ENCODE measurements at places on chromosomes 3 and 15. TPM values are rescaled to one million over a fixed set of nuclear protein-coding genes. Genes with fewer than 3 reads are reported as not detected.

C3orf85 gene
- not detected for total RNA-seq

DNA sequence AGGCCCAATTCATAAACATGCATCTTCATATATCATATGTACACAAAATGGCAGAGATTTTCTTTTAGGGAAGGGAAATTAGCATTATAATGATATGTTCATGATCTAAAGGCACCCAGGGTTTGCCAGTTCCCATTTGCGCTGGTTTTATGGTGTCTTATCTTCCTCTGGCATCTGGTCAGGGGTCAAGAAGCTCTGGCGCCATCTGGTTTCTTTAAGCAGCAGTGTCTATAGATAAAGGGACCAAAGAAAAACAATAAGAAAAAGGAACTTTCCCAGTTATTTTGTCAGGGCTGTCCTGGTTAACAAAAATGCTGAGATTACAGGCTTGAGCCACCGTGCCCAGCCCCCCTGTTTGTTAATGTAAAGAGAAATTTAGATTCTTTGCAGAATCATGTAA, 3.3 kb upstream of the DCP1A start:
- no peak for DNase-seq
- no peak overlapping the region for H3K27ac ChIP-seq
- no peak overlapping the region for H3K4me3 ChIP-seq
- H3K4me1 ChIP-seq: peaks cover 16% of the 10 kb centered on the region
- H3K27me3 ChIP-seq: no peaks in the 10 kb centered on the region

LNP1 gene
- 1.8 TPM for total RNA-seq

COL6A5 gene
- total RNA-seq: not detected

DNA sequence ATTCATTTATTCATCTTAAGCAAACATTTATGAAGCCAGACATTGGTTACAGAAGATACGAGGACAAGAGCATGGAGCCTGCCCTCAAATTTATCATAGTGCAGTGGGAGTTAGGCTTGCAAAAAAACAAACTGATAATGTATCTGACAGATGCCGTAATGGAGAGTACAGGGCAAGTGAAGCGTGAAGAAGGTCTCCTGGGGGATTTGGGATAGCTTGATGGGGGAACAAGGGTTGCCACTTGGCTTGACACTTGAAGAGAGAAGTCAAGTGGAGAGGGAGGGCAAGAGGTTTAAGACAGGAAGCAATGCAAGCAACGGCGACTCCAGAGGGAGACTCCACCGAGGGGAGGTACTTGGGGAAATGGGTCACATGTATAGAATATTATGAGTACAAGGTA, 129.3 kb downstream of the SSR3 start:
- no peak overlapping the region for H3K4me3 ChIP-seq
- H3K36me3 ChIP-seq: no peaks in the 10 kb centered on the region
- no peak overlapping the region for H3K27ac ChIP-seq
- H3K27me3 ChIP-seq: no peaks in the 10 kb centered on the region

GRCh38 chr3:127964053-127964452, 49.0 kb downstream of the KBTBD12 start:
- peaks cover 28% of the 10 kb centered on the region for H3K4me1 ChIP-seq
- no peaks in the 10 kb centered on the region for H3K36me3 ChIP-seq
- no peak for DNase-seq
- no peak overlapping the region for H3K27ac ChIP-seq
- no peaks in the 10 kb centered on the region for H3K27me3 ChIP-seq

DNA sequence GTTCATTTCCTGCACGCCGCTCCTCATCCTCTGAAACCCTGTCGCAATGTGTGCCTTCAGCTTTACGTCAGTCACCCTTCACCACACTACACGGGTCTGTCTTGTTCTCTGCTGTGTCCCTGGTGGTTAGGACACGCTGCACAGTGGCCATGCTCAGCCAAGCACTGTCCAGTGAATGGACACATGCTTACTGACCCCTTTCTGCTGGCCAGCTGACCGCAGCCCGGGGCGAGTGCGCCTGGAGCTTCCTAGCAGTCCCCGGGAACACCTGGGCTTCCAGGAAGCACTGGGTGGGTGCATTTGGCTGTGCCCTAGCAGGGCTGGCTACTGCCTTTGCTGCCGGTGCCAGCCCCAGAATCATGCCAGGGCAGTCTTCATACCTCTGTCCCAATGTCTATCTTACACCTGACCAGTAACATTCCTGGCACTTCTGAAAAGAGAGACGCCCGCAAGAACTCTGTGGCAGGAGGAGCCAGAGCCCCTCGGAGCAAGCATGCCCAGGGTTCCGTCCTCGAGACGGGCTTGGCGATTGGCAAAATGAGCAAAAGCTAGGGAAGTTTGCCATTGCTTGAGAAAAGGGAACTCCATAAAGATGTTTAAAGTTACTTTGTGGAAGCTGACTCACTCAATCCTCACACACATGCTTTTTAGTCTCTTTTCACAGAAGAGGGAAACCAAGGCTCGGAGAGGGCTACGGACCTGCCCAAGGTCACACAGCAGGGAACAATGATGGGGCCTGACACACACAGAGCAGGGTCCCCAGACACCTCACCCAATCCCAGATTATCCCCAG, 15.7 kb upstream of the ZXDC start:
- H3K4me1 ChIP-seq: no peaks in the 10 kb centered on the region
- DNase-seq: no peak
- H3K4me3 ChIP-seq: no peak overlapping the region
- peaks cover 16% of the 10 kb centered on the region for H3K27me3 ChIP-seq
- H3K36me3 ChIP-seq: no peaks in the 10 kb centered on the region

DNA sequence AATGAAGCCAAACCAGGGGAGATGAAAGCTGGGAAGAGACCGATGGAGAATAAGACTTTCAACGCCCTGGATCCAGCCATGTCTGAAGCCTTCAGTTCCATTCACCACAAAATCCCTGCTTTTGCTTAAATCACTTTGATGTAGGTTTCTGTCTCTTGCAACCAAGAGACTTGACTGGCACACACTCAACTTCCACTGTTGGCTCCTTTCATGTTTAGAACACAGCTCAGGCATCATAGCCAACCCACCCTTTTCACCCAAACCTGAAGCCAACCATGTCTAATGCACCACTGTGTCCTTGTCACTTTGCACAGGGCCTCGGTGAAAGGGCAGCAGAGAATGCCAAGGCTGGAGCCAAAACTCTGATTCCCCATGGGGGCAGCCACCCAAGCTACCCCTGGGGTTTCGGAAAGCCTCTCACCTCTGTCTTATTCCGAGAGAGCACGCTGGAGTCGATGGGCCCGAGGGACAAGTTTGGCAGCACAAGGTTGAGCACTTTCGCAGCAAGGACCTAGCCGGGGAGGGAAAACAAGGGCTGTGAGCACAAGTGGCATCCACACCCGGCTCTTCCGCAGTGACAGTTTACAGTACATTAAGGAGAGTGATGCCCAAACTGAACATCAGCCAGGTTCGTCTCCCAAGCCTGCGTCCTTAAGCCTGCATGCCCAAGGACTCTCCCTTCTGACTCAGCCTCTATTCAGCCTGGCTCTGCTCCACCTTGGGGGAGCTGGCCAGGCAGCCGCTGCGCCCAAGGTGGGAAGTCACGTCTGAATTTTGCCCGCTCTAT, 37.6 kb downstream of the ABTB1 start:
- H3K36me3 ChIP-seq: peaks cover 30% of the 10 kb centered on the region
- no peaks in the 10 kb centered on the region for H3K27me3 ChIP-seq

DNA sequence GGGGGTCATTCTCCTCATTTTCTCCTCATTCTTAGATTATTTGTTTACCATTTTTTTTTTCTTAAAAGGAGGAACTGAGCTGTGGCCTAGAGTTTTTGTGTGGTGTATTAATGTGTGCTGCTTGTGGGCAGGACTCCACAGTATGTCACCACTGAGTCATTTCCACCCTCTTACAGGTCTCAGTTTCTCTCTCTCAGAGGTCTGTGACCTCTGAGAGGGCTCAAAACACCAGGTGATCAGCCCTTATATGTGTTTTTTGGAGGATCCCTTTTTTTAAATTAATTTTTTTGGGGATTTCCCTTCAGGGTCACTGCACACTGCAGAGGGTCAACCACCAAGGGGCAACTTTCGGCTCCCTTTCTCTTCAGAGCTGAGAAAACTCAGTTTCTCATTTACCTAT, 166.4 kb downstream of the SUCNR1 start:
- H3K27ac ChIP-seq: no peak overlapping the region
- no peaks in the 10 kb centered on the region for H3K36me3 ChIP-seq
- no peak overlapping the region for H3K4me3 ChIP-seq
- no peak for DNase-seq

GRCh38 chr3:126253072-126253471, 72.7 kb upstream of the ALDH1L1 start:
- H3K4me3 ChIP-seq: no peak overlapping the region
- H3K27ac ChIP-seq: no peak overlapping the region
- H3K4me1 ChIP-seq: no peaks in the 10 kb centered on the region
- H3K27me3 ChIP-seq: no peaks in the 10 kb centered on the region
- DNase-seq: no peak
- H3K36me3 ChIP-seq: no peaks in the 10 kb centered on the region
